ENCODE measurements at places on chromosomes 5 and 9. TPM values are rescaled to one million over a fixed set of nuclear protein-coding genes. Genes with fewer than 3 reads are reported as not detected.

C5orf63 gene
- total RNA-seq, result 10.0 TPM

SHISAL2B gene
- total RNA-seq, result not detected

DNA sequence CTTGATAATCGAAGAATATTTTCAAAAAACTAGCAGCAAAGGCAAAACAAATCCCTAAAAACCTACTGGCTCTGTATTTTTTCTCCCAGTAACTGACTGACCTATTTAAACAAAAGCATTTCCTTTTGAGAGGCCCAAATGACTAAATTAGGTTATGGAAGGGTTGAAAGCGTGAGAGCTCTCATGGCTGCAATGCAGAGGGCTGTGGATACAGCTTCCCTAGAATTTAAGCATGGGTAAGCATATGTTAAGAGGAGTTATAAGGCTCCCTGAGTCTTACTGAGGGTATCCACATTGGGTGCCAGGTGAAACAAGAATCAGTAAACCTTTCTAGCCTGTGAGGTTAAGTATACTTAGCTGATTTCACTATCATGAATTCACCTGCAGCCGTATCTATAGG is 32.3 kb downstream of the SHISAL2B start:
- DNase-seq, result no peak
- H3K27ac ChIP-seq, result no peak overlapping the region
- H3K27me3 ChIP-seq, result no peaks in the 10 kb centered on the region
- H3K4me1 ChIP-seq, result no peaks in the 10 kb centered on the region
- H3K4me3 ChIP-seq, result no peak overlapping the region

- H3K4me1 ChIP-seq, result peaks cover 4% of the 10 kb centered on the region
- no peaks in the 10 kb centered on the region for H3K36me3 ChIP-seq
- DNase-seq, result no peak
- H3K4me3 ChIP-seq, result no peak overlapping the region
- no peaks in the 10 kb centered on the region for H3K27me3 ChIP-seq
- H3K27ac ChIP-seq, result no peak overlapping the region
Measured at GRCh38 chr5:109469896-109470662, 60.3 kb upstream of the PJA2 start.

DNA sequence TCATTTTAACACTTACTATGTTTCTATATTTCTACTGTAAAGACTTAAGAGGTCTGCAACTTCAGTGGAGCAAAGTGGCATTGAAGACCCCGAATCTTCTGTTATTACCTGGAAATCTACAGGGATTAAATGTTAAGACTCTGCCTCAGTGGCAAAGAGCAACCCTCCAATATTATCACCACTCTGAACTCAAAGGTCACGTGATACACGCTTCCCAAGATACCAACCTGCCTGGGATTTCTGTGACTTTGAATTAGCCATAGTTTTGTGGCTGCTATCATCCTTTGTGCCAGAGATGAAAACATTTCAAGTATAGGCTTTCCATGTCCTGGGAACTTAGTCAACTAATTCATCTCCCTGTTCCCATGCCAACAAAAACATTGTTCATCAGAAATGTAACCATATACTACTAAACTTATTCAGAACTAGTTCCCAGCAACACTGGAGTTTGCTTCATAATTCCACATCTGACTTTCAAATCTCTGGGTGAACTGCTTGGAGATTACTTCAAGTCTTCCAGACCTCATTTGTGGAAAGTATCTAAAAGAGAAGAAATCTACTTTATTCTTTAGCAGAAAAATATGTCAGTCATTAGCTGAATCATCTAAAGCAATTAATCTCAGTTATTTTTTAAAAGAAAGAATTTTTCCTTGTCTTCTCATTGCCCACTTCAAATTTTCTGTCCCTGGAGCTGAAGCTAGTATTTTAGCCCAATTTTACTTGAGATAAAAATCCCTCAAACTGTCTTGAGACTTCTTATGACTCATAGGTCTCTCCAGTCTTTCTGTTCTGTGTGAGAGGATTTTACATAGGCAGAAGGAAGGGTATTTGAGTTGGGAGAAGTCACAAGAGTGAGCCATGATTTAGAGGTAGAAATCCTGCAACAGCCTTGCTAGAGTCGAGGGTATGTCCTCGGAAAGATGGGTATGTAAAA is 83.0 kb downstream of the ZNF462 start:
- no peak for DNase-seq
- no peaks in the 10 kb centered on the region for H3K4me1 ChIP-seq

DNA sequence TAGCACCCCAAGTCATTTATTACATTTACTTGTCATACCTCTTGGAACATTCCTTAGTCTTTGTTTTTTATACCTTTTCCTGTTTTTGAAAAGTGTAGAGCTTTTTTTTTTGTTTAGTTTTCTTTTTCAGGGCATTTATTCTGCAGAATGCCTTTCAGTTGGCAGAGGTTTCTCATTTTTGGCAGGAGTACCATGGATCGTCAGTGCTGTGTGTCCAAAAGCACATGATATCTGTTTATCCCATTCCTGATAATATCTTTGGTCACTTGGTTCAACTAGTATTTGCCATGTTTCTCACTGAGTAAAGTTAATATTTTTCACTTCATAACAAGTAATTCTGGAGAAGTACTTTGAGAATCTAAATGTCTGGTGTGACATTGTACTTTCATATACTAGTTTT is 10.7 kb downstream of the OGN start:
- H3K4me3 ChIP-seq, result no peak overlapping the region
- H3K27ac ChIP-seq, result no peak overlapping the region
- H3K27me3 ChIP-seq, result no peaks in the 10 kb centered on the region
- H3K4me1 ChIP-seq, result no peaks in the 10 kb centered on the region
- H3K36me3 ChIP-seq, result no peaks in the 10 kb centered on the region

DNA sequence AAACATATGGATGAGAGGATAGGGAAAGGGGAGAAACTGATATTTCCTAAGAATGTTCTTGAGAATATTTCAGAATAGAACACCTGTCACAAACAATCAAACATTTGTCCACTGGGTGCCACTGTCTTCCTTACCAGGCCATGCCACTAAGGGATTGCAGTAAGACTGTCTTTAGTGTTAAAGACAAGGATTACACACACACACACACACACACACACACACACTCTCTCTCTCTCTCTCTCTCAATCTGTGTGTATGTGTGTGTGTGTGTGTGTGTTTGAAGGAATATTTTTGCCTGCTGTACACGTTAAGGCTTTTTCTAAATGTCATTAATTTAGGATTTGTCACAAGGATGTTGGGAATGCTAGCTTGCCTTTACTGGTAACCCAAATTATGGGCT is 54.4 kb downstream of the CCDC192 start:
- H3K4me1 ChIP-seq, result no peaks in the 10 kb centered on the region
- H3K27me3 ChIP-seq, result no peaks in the 10 kb centered on the region
- H3K4me3 ChIP-seq, result no peak overlapping the region
- no peak overlapping the region for H3K27ac ChIP-seq
- peak; percentile 5 for DNase-seq

DNA sequence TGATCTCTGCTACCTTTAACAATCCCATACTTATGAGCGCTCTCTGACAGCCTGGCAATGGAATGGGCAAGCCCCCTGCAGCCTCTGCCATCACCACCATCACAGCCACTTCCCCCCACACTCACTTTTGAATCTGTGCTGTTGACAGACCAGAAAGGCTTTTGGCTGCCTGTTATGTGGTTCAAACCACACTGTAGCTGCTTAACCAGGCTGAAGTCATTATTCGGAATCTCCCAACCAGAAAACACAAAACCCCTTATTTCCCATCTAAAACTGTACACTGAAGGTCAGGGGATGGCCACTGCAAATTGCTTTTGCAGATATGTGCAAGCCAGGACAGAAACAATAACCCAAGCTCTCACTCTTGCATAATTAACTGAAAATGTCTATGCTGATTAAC is 35.8 kb downstream of the PTCH1 start:
- H3K4me1 ChIP-seq, result no peaks in the 10 kb centered on the region
- no peaks in the 10 kb centered on the region for H3K27me3 ChIP-seq
- H3K27ac ChIP-seq, result no peak overlapping the region
- no peak for DNase-seq
- no peak overlapping the region for H3K4me3 ChIP-seq
- peaks cover 25% of the 10 kb centered on the region for H3K36me3 ChIP-seq

Measured in CD8-positive, alpha-beta memory T cell (primary cell).